Hepatocyte (in vitro differentiated cells): ENCODE measurements at places on chromosomes 7 and 10. TPM values are rescaled to one million over a fixed set of nuclear protein-coding genes. Genes with fewer than 3 reads are reported as not detected.
A peak's percentile ranks its signal among the peaks of the same experiment; 100 is the strongest.

DNA sequence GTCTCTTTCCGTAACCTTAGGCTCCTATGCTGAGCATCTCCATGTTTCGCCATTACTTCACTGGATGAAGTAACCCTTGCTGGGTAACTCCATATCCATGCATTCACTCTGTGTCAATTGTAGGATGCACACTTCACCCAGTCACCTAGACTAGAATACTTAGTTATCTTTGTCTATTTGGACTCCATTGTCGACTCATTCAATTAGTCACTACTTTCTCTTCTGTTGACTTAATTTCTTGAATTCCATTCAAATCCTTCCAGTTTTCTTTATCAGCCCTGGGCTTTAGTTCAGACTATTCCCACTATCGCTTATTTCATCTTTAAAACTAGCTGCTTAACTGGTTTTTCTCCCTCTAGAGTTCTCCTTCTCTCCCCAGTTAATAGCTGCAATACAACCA is 111.3 kb upstream of the TNS3 start:
- no peak for DNase-seq
- H3K36me3 ChIP-seq = no peaks in the 10 kb centered on the region
- no peak overlapping the region for H3K4me3 ChIP-seq
- peaks cover 8% of the 10 kb centered on the region for H3K4me1 ChIP-seq
- peak overlapping the region; percentile 12 for H3K27ac ChIP-seq

Gene UFSP1
- total RNA-seq = 3.9 TPM in 2 replicates

DNA sequence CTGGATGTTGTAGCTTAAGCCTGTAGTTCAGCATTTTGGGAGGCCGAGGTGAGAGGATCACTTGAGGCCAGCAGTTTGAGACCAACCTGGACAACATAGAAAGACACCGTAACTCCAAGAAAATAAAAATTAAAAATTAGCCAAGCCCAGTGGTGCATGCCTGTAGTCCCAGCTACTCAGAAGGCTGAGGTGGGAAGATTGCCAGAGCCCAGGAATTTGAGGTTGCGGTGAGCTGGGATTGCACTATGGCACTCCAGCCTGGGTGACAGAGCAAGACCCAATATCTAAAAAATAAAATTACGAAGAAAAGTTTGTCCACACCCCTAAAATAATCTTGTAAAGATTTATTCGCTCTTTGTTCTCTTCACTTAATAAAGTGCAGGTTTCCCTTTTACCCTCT is 951.0 kb downstream of the TYW1 start:
- H3K4me3 ChIP-seq = no peak overlapping the region
- no peaks in the 10 kb centered on the region for H3K36me3 ChIP-seq
- no peaks in the 10 kb centered on the region for H3K27me3 ChIP-seq
- H3K4me1 ChIP-seq = no peaks in the 10 kb centered on the region
- DNase-seq = no peak
- no peak overlapping the region for H3K27ac ChIP-seq

DNA sequence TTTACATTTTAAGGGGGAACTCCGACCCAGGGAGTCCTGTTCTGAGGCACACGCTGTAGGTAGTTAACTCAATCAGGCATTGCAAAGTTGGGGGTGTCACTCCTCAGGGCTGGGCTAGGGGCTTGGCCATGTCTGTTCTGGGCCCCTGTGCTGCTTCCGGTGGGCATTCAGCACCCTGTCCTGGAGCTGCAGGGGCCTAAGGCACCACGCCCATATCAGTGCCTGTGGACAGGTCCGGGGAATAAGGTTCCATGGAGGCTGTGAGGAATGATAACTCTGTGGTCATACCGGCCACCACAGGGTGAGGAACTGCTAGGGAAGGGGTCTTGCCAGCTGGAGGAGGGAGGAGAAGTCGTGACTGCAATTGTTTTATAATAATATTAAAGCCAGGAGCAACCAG is 539.1 kb upstream of the FOXK1 start:
- no peaks in the 10 kb centered on the region for H3K36me3 ChIP-seq
- no peak for DNase-seq
- no peak overlapping the region for H3K4me3 ChIP-seq
- H3K27me3 ChIP-seq = no peaks in the 10 kb centered on the region
- no peak overlapping the region for H3K27ac ChIP-seq
- peaks cover 18% of the 10 kb centered on the region for H3K4me1 ChIP-seq

- peak; percentile 24 for DNase-seq
- no peak overlapping the region for H3K4me3 ChIP-seq
- H3K36me3 ChIP-seq = no peaks in the 10 kb centered on the region
- H3K4me1 ChIP-seq = peaks cover 5% of the 10 kb centered on the region
- peak overlapping the region; percentile 68 for H3K27ac ChIP-seq
Measured at GRCh38 chr7:6443372-6443941, 4.3 kb downstream of the DAGLB start.
